Epithelial cell of esophagus (primary cell): ENCODE measurements at places on chromosomes 3 and 15.

DNA sequence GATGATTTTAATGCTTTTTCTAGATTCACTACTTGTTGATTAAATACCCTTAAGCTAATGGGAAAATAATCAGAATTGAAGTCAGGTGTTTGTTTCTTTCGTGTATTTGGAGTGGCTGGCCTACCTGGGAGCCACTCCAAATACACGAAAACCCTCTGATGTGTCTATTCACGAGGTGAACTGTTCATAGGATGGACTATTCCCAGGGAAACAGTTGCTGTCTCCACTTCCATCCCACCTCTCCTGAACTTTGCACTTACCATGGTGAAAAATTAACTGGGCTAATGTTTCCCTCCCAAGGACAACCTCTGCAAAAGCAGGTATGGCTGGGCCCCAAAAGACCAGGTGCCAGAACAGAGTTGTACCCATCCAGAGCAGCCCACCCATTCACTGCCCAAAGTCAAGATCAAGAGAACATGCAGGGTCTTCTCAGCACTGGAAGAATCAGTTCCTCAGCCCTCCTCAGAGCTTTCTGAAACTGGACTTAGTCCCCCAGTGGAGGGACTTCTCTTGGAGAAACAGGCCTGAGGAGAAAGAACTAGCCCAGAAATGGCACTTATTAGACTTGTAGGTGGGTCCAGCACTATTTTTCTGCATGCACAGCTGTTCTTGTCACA, 2.9 kb upstream of the SMAD3 start:
- no peak for DNase-seq

GRCh38 chr3:149247929-149248691, 26.5 kb upstream of the CP start:
- peak; percentile 62 for DNase-seq

DNA sequence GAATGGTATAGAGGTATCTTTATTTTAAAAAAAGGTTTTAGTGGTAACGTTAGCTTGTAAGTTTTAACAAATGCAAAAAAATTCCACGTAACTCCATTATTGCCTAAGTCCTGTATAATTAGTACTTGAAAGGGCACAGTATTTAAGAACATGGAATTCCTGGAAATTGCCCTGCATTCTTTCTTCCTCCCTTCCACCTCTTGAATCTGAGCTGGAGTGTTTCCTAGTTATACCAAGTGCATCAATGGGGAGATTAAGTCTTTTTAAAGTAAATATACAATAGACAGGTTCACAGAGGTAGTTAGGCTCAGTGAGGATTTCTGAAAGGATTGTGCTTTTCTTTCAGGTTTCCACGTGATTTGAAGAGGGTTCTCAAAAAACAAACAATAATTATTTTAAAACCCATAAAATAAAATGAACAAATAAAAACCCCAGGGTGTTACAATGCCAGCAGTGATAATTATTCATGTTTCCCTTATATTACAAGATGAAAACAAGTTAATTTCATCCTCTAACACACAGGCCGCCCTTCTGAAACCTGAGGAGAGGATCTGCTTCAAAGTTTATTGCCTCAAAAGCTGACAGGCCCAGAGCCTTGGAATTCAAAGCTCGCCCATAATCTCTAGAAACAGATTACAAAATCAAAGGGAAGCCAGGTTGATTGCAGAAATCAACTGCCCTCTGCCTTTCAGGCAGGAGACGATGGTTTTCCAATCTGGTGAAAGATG, 128.8 kb upstream of the LMOD3 start:
- no peak for DNase-seq

- no peak for DNase-seq
Observed at GRCh38 chr15:70605606-70606410, 157.6 kb downstream of the UACA start.

DNA sequence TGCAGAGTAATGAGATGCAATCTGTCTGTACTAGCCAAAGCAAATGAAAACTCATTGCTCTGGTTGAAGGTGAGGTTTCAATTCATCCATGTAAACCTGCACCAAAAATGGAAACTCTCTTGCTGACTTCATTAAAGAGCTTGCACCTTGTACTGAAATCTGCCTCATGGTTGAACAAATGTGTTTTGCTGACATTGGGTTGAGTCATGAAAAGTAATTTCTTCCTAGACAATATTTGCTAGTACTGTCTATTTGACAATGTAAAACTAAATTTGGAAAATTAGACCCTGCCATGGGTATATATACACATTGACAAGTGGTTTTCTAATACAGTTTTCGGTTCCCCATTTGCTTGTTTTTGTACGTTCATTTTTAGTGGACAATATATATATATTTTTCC, 33.3 kb downstream of the RYR3 start:
- DNase-seq = no peak

DNA sequence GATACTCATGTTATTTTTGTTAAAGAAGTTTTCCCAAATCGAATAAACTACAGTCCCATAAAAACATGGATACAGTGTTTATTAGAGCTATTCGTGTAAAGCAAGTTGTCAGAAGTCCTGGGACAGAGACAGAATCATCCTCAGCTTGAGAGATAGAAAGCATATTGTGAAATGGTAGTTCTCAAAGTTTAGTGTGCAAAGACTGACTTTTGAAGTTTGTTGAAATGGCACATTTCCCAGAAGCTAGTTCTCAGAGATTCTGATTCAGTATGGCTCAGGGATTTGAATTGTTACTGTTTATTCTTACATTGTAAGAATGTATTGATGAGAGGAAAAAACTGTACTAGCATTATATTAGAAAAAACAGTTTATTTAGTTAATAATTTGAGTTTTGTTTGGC, 22.1 kb downstream of the GABRR3 start:
- peak; percentile 25 for DNase-seq

DNA sequence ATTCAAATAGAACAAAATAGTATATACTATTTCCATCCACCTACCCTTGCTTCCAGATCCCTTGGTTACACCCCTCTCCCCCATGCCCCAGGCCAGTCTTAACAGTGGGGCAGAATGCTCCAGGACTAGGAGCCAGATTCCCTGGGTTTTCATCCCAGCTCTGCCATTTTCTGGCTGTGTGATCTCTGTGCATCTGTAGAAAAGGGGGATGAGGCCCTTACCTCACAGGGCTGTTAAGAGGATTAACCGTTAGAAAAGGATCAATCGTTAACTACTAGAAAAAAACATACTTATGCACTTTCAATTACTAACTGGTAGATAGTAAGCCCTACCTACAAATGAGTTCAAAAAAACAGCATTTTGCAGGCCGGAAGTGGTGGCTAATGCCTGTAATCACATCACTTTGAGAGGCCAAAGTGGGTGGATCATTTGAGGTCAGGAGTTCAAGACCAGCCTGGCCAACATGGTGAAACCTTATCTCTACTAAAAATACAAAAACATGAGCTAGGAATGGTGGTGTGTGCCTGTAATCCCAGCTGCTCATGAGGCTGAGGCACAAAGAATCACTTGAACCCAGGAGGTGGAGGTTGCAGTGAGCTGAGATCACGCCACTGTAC, 11.7 kb downstream of the EBLN2 start:
- DNase-seq = no peak

GRCh38 chr15:59371458-59372351, 966 bp downstream of the MYO1E start:
- DNase-seq = peak; percentile 77
